ENCODE measurements at places on chromosomes 2 and 18.

DNA sequence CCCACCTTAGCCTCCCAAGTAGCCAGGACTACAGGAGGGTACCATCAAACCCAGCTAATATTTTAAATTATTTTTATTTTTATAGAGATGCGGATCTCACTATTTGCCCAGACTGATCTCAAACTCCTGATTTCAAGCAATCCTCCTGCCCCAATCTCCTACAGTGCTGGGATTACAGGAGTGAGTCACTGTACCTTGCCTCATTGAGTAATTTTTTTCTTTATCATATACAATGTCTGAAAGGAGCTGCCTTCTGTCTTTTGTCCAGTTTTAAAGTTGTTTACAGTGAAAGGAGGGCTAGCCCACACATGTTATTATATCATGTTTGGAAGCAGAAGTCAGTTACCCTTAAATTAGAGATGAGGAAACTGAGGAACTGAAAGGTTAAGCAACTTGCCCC is 32.5 kb downstream of the PRKRA start:
- no peak for DNase-seq

GRCh38 chr18:51017140-51017879 is 12.7 kb upstream of the SMAD4 start:
- no peak for DNase-seq

- no peak for DNase-seq
These were observed 88.8 kb downstream of the CELF4 start for GRCh38 chr18:37476611-37477295.

GRCh38 chr2:177541258-177541991 is 148.9 kb downstream of the AGPS start:
- DNase-seq, result no peak

DNA sequence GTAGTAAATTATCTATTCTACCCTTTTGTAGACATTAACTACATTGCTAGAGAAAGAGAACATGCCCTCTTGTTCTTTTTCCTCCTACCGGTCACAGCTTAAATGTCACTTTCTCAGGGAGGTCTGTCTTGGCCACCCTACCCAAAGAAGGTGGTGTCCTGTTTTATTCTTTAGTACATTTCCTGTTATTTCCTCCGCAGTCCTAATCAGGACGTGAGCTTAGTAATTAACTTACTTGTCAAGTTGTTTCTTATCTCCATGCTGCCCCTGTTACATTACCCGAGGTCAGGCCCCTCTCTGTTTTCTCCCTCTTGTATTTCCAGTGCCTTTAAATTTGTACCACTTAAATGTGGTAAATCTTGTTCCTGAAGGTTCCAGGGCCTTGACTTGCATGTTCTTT is 73.7 kb upstream of the RMDN2 start:
- DNase-seq, result no peak

DNA sequence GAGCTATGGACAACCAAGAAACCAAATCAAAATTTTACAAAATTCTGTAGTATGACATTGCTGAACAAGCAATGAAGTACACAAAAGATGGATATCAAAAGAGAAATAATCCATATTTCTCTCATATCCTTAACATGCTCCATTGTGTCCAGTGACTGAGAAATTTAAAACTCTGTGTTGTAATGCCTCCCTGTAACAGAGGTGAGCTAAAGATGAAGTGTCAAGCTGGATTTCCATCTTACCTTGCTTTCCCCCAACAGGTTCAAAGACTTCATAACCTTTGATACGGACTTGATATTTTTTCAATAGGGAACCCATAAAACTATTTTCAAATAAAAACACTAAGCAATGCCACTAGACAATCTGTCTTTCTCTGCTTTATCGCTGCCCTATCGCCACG is 95.7 kb upstream of the SERTAD2 start:
- DNase-seq, result no peak

DNA sequence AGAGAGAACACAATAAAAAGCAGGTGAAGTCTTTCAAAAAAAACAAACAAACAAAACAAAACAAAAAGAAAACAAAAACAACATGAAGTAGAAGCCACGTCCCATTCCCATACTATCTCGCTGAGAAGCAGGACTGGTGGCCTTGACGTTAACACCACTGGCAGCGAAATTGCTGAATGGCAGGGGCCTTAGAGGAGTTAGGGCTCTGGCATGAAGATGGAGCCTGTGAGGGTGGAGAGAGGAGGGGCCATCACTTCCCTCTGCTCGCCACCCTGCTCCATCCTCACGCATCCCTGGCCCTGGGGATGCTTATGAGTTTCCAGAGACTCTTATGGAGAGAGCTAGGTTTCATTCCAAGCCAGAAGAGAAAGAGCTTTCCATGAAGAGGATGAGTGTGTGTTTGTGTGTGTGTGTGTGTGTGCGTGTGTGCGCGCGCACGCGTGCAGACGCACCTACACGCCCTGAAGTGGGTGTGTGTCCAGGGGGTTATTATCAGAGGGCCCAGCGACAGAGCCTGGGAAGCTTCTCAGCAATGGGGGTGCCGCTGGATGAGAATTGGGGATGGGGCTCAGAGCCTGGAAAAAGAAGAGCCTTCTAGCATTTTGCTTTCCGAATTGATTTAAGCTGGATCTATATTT is 20.4 kb upstream of the IMPA2 start:
- DNase-seq, result no peak

DNA sequence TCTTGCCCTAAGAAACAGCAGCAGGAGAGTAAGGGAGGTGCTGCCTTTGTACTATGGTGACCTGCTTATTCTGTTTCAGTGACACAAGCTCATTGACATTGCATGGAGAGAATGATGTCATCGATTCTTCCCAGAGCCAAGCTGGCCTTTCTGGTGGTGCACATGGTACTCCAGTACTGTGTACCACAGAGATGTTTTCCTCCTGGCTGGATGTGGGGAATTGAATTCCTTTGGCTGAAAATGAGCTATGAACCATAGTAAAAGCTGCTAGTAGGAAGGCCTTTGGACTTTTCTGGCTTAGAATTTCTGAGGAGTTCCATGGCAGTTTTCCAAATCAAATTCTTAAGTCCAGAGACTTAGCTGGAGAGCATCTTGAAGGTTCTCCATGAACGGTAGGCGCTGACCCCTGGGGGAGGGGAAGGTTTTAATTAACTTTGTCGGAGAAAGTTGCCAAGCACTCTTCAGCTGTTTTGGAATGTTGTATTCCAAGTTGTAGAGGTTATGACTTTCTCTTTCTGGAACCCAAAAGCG is 17.1 kb upstream of the B3GNT2 start:
- peak; percentile 74 for DNase-seq

GRCh38 chr18:68797871-68798270 is at the start of gene CCDC102B:
Gene CCDC102B (plus strand): TSS chr18:68798080. CDS start chr18:68836764, 38,684 bp downstream.
- peak; percentile 80 for DNase-seq

- no peak for DNase-seq
These were observed 44.2 kb upstream of the TBR1 start for GRCh38 chr2:161371869-161372268.

DNA sequence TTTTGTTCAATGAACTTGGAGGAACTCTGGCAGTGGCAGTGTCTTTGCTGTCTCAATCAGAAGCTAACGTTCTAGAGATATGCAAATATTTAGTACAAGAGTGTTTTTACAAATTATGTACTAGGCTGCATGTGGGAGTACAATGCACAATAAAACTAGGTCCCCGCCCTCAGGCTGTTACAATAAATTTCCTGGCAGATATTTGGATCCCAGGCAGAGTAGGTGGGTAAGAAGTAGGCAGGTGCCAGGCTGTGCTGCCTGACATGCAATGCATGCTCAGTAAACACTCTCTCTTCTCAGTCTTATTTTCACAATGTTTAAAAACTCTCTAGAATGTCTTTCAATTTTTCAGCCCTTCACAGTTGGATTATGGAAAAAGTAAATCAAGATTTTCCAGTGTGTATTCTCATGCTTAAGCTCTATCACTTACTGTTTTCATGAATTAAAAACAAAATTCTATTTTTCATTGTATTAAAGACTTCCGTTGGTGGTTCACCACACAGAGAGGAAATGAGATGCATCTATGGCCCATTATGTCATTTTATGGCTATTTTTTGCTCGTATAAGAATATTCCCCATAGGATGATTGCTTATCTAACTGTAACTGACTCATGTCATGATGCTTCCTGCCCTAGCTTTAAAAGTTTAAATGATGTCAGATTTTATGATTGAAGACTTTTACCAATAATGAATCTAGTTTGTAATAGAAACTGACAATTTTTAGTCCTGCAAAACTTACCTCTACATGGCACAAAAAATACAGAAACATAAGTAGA is 346.1 kb downstream of the RND3 start:
- DNase-seq, result no peak

- DNase-seq, result no peak
These were observed 2.0 kb upstream of the DGKD start for GRCh38 chr2:233352141-233352842.

DNA sequence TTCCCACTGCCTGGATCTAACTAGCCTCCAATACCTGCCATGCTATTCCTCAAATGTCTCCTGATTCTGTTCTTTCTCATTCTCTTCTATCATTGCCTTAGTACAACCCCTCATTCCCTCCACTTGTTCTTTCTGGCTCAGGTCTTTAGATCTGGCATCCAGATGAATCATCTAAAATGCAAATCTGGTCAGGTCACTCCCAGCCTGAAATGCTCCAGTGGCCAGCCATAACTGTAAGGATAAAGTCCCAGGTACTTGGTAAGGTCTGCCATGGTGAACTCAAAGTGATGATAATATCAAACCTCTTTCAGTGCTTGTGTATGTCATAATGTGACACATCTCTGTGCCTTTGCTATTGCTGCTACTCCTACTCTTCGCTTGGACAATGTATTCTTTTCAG is 2.9 kb upstream of the SNRNP27 start:
- no peak for DNase-seq

- peak; percentile 47 for DNase-seq
These were observed 49.7 kb upstream of the AP1S3 start for GRCh38 chr2:223887127-223887526.

GRCh38 chr2:228847684-228848083 is 423.4 kb downstream of the PID1 start:
- DNase-seq, result peak; percentile 16

DNA sequence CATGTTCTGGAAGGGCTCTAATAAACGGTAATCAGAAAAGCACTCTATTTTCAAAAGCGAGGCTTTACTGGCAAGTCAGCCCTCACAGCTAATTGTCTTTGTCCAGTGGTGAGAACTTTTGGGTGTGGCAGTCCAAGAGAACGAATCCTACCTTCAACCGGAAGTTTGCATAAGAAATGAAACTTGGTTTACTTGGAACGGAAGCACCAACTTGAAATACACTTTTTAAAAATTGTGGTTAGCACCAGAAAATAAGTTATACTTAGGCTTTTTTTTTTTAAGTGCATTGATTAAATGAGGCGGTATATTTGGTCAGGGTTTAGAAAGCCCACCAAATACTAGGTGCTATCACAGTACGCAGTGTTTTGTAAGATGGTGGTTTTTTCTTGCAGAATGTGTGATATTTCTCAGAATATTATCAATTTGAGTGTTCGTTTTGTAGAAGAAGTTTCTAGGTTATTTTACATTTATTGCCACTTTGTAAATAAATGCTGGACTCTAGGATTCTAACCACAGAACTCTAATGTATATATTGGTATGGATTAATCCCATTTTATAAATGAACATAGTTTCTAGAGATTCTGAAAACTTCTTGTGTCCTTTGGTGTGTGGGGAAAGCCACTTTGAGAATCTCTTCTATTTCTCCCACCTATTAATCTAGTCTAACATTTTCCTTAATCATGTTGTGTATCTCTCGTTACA is 1.2 kb downstream of the MYL12A start:
- DNase-seq, result peak; percentile 70

Data from AG10803 (cell line).